ENCODE measurements at places on chromosomes 7 and 10.

DNA sequence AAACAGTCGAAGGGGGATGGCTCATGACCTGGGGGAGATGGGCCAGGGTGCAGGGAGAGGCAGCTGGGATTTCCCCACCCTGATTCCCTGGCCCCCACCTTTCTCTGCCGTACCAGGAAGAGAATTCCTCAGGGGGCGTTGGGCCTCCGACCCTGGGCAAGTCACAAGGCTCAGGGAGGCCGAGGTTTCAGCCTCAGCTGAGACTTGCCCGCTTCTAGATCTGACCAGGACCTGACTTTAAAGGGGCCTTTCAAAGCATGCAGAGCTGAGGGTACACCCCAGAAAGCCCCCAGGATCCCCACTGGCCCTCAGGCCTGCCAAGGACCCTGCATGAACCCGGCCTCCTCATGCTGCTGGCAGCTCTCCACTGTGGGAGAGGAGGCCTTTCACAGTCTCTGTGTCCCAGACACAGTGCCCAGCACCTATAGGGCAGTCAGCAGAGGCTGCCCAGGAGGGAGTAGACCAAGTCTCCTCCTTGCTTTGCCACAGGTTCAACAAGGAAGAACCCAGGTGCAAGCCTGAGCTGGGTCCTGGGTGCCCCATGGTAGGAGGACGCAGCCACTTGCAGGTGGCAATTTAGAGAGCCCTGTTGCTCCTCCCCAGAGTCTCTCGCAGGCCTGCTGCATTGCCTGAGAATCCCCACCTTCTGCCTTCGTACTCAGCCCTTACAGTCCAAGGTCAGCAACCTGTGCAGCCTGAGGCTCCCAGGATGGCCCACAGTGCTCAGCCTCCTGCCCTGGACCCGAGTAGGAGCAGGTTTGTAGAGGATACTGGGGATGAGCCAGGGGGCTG lies 89.3 kb downstream of the CHST15 start:
- DNase-seq: no peak

- DNase-seq: peak; percentile 52
These were observed 2.4 kb downstream of the FAS start for GRCh38 chr10:88992921-88993524.

GRCh38 chr7:123871998-123872867 lies 27.3 kb downstream of the HYAL4 start:
- peak; percentile 61 for DNase-seq

- DNase-seq: no peak
These were observed 30.1 kb downstream of the RBM33 start for GRCh38 chr7:155674556-155674955.

DNA sequence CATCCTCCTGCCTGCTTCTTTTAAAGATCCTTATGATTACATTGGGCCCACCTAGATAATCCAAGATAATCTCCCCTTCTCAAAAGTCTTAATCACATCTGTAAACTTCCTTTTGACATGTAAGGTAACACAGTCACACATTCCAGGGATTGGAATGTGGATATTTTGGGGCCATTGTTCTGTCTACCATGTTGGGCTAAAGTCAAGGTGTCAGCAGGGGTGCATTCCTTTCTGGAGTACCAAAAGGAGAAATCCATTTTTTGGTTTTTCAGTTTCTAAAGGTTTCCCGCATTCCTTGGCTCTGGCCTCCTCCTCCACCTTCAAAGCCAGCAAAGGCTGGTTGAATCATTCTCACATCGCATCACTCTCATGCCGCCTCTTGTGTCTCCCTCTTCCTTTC lies 197.6 kb upstream of the NFE2L3 start:
- DNase-seq: no peak

DNA sequence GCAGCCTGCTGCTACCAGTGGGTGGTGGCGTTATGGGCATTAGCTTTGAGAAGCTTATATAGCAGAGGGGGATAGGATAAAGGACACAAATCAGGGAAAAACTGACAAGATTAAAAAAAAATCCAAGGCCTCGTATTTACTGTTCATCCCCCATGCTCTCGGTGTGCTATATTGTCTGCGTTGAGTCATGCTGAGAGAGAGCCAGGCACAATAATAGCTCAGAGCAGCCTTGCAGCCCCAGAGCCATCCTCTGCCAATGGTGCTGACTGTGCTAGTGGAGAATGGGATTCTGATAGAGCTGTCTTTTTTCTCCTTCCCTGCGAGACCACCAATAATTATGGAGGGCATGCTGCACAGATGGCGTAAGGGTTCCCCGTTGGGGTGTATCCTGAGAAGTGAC lies 51.7 kb upstream of the FZD1 start:
- no peak for DNase-seq

DNA sequence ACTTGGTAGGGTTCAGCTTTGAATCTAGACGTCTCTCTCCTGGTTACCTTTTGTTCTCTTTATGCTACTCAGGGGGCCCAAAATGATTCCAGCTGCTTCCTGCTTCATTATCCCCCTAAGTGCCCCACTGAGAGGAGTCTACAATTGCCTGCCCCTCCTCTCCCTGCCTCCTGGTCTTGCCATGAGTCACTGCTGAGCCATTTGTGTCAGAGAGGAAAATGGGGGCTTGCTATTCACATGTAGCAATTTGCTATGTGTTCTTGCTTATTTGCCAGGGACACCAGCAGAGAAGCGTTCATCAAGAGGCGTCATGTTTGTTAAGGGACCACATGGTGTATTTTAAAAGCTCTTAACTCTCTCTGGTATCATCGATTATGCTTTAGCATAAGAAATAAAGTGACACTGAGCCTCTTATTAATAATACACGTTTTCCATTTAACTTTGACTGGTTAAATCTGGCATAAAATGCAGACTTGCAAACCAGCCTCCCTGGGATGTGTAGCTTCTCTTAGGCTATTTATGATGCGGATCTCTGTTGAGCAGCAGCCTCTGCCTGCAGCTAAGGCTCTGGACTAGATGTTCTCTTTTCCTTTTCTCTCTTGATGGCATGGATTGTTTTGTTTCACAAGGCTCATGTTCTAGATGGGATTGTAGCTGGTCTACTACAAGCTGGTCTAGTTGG lies 239.3 kb downstream of the AUTS2 start:
- DNase-seq: no peak

Measured in fibroblast of villous mesenchyme (primary cell).